ENCODE measurements at places on chromosomes 4 and X. TPM values are rescaled to one million over a fixed set of nuclear protein-coding genes. Genes with fewer than 3 reads are reported as not detected.

DNA sequence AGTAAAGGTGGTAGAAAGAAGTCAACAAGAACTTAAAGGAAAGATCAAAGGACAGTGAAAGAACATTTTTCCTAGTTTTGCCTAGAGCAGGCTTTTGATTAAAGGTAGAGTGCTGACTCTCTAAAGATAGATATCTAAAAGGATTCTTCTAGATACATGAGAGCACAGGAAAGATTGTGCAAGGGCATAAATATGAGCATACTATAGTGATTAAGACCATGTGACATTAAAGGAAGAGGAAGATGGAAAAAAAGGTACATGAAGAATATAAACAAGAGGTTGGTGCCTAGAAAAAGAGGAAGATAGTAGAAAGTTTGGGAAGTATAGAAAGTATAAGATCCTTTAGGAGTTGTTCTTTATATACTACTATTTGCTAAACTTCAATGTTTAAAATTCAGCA, 26.1 kb upstream of the TET2 start:
- DNase-seq, result no peak

DNA sequence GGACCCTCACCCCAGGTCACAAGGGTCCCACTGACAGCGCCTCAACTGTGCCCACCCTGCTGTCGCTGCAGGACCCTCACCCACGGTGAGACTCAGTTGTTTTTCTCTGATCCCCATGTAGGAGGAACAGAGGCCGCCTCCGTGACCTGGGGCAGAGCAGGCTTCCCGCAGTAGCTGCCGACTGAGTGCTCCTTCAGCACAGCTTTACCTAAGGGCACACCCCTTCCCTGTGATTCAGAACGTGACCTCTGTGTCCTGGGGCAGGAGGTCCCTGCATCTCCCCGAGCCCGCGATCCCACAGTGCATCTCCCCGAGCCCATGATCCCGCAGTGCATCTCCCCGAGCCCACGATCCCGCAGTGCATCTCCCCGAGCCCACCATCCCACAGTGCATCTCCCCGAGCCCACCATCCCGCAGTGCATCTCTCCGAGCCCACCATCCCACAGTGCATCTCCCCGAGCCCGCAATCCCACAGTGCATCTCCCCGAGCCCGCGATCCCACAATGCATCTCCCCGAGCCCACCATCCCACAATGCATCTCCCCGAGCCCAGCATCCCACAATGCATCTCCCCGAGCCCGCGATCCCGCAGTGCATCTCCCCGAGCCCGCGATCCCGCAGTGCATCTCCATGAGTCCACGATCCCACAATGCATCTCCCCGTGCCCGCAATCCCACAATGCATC, 23.6 kb downstream of the PPP2R3B start:
- DNase-seq, result no peak

Gene STPG2
- total RNA-seq, result 7.3 TPM

Gene ATOH1
- total RNA-seq, result not detected

Gene PAGE1
- 0.41 TPM for total RNA-seq

Gene CTPS2
- 26.5 TPM for total RNA-seq

Gene SHISA3
- total RNA-seq, result under 0.01 TPM
